ENCODE measurements at places on chromosomes 1 and 21.

GRCh38 chr1:18481921-18482701 is 1.4 kb downstream of the KLHDC7A start:
- DNase-seq: no peak

- no peak for DNase-seq
Observed at GRCh38 chr1:51516649-51517158, 2.4 kb downstream of the EPS15 start.

DNA sequence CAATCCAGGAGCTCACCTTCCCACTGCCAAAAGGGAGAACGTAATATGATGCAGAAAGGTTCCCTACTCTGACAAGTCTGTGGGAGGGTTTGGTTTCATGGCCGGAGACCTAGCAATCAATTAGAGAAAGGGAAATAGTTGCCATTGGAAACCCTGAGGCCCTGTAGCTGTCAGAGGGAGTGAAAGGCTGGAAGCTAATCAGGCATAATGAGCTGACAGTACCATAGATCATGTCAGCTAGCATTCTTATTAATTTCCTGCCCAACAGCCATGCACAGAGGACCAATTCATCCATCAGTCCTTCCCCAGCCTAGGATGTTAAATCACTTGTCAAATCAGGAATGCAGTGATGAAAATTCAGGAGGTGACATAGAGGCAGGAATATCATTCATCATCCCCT is 527.3 kb downstream of the PLPP3 start:
- no peak for DNase-seq

GRCh38 chr1:238409932-238410331 is 519.2 kb upstream of the ZP4 start:
- no peak for DNase-seq

- DNase-seq: no peak
Observed at GRCh38 chr1:211198111-211198510, 61.1 kb upstream of the RCOR3 start.

- DNase-seq: no peak
Observed at GRCh38 chr21:29258626-29259338, 39.9 kb upstream of the BACH1 start.

GRCh38 chr1:186896211-186896610 is 67.5 kb downstream of the PLA2G4A start:
- DNase-seq: no peak

DNA sequence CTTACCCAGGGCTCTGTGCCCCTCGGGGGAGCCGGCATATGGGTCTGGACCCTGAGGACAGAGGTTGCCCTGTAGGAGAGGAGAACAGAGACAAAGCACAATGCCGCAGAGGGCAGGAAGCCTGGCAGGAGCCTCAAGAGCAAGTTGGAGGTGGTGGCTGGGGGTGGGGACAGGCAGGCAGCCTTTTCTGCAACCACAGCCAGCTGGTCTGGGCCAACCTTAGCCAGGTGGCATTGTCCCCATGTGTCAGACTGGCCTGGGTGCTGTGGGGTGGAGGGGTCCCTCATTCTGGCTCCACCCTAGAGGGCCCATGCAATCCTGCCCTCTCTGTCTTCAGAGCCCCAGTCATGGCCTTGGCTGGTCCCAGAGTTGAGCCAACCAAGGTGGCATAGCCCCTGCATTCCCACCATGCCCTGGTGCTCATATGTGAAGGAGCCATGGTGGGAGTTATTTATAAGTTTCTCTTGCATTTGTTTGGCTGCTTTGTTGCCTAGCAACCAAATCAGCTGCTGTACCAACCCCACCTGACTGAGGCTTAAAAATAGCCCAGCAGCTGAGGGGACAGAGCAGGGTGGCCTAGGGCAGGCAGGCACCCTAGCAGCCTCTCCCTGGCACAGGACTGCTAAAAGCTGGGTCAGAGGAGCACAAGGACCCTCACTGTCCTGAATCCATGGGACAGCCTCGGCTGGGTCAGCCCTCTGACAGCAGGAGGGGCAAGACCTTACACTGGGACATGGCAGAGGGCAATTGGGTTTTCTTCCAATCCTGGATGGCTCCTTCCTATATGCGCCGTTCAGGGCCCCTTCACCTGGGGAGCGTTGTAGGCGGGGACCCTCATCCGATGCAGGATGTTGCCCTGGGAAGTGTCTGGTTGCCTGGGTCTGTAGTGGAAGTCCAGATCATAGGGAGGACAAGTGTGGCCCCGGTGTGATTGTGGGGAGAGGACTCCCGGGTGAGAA is 19.5 kb downstream of the MAP7D1 start:
- no peak for DNase-seq

GRCh38 chr1:50750021-50750619 is 209.9 kb downstream of the FAF1 start:
- no peak for DNase-seq

GRCh38 chr1:237763137-237763536 is 127.6 kb downstream of the ZP4 start:
- no peak for DNase-seq

DNA sequence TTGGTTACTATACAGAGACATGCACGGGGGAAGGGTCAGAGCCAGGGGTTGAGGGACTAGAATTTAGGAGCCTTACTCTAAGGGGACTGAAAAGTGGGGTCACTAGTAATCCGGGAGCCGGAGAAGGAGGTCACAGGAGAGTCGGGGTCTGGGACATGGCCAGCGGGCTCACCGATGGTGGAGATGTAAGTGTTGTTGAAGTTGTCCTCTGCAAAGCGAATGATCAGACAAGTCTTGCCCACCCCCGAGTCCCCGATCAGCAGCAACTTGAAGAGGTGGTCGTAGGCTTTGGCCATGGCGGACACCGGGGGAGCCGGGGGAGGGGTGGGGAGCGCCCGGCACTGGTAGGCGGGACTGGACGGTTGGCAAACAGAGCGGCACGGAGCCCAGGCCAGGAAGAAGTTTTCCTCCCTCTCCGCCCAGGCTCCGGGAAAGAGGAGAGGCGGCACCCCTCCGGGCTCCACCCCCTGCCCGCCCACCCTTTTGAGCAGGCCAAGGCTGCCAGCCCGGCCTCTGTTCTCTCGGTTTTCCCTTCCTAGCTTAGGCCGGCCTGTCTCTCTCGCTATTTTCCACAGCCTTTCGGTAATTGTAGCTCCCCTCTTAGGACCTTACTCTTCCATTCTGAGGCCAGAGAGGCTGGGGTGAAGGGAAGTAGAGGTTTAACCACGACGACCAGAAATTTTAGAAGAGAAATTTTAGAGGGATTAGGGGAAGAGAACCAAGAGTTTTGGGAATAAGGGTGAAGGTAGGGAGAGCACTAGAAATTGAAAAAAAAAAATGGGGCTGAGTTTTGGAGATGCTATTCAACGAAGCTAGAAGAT is at the start of gene RAB13:
TSS of gene RAB13 (minus strand) at position 399 of the 821 bp plus-strand sequence. CDS start at position 296, 103 bp downstream.
- no peak for DNase-seq

DNA sequence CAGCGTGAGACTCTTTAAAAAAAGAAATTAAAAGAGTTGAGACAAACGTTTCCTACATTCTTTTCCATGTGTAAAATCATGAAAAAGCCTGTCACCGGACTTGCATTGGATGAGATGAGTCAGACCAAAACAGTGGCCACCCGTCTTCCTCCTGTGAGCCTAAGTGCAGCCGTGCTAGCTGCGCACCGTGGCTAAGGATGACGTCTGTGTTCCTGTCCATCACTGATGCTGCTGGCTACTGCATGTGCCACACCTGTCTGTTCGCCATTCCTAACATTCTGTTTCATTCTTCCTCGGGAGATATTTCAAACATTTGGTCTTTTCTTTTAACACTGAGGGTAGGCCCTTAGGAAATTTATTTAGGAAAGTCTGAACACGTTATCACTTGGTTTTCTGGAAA is 31.2 kb downstream of the IFNAR1 start:
- no peak for DNase-seq

GRCh38 chr1:114466334-114467014 is 44.5 kb downstream of the TRIM33 start:
- DNase-seq: no peak

DNA sequence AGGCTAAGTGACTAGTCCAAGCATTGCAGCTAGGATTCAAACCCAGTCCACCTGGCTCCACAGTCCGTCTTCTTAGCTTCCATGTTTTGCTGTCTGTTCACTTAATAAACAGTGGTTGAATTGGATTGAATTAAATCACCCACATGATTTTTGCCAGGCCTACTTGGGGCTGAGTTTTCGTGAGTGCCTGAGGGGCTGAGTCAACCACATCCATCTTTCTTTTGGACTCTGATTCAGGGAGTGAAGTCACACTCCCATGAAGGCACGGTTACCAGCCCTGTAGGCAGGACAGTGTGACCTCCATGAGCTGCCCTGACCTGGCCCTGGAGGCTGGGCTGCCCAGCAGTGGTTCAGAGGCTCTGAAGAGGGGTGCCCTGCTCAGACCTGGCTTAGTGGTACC is 123.7 kb downstream of the ACTL8 start:
- DNase-seq: no peak

- DNase-seq: no peak
Observed at GRCh38 chr1:229325853-229326487, 16.9 kb downstream of the CCSAP start.

GRCh38 chr1:150161747-150162581 is 12.2 kb downstream of the PLEKHO1 start:
- no peak for DNase-seq

GRCh38 chr1:94773931-94774422 is 46.2 kb upstream of the SLC44A3 start:
- DNase-seq: no peak

- DNase-seq: no peak
Observed at GRCh38 chr1:22525646-22526045, 37.6 kb upstream of the EPHA8 start.

DNA sequence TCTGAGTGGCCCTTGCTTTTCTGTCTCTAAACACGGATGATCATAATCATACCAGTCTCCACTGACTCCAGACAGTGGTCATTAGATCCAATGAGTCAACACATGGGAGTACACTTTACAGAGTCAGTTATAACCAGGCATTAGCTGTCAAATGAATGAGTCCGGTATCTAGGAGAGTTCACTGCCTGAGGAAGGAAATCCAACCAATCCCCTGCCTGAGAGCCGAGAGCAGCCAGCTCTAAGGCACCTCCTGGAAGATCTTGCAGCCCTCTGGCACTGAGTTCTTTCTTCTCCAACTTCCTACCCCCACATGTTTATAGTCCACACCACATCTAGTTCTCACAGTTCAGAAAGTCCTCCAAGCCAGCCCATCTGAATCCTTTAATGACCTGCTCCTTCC is 29.4 kb upstream of the RBM15 start:
- no peak for DNase-seq

DNA sequence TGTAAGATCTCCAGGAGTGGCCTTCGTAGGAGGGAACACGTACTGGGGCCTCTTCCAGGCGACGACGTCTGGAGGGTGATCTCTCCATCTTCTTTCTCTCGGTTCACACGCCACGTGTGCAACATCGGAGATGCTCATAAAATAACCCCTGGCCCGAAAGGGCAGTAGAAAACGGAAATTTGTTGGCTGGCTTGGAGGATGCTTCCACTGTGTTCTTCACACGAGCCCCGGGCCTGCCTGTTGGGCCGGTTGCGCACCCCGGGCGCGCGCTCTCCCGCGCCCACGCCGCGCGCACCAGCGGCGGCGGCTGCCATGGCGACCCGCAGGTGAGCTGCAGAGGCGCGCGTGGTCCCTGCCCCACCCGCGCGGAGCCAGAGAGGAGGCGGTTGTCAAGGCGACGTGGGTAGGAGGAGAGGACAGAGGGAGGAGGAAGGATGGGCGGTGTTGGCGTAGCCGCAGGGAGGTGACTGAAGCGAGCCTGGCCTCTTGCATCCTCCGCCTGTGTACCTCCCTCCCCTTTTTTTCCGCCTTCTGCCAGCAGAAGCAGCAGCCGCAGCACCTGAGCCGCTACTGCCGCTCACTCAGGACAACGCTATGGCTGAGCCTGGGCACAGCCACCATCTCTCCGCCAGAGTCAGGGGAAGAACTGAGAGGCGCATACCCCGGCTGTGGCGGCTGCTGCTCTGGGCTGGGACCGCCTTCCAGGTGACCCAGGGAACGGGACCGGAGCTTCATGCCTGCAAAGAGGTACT is at the start of gene ELAPOR1:
TSS of gene ELAPOR1 (plus strand) at position 526 of the 752 bp plus-strand sequence. CDS start at position 595, 69 bp downstream.
- peak; percentile 95 for DNase-seq

DNA sequence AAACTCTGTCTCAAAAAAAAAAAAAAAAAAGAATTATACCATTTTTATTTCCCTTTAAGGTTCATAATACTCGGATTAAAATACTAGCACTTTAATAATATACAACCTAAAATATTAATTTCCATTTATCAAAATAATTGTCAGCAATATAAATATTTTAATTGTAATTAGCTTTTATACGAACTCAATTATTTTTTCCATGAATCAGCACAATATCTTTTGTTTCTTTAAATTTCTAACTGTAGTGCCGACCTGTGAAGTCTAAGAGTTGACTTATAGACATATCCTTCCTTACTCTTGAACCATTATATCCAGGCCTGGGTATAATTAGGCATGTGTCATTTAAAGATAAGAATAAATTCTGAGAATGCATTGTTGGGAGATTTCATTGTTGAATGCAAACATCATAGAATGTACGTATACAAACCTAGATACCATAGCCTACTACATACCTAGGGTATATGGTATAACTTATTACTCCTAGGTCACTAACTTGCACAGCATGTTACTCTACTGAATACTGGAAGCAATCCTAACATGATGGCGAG is 996.7 kb upstream of the TMPRSS15 start:
- DNase-seq: no peak

DNA sequence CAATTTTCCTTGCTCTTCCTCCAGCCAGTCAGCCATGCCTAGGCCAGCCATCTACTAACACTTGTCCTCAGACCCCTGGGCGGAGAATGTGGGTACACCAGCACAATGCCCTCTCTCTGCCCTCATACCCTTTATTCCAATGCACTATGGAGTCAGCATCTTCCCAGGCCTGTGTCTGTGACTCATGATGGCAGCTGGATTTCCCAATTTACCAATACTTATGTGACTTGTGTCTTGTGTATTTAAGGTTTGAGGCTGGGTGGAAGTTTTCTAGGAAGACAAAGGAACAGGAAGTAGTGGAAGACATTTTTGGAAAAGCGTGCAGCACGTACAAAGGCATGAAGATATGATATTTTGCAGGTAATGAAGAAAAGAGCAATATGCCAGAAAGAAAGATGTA is 114.3 kb downstream of the NMNAT2 start:
- no peak for DNase-seq

DNA sequence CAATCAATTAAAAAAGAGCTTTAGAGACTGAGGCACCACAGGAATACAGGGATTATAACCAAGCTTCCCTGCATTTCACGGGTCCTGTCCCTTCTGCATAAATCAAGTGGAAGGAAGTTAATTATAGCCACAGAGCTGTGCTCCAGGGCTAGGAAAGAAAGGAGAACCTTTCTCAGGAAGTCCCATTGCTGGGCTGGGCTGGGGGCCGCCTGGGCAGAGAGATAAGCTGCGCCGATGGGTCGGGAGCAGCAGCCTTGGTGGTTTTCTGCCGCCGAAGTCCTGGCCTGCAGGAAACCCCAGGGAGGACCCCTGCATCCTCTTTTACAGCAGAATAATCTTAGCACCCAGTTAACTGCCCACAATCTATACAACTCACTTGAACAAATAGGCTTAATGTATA is 12.6 kb upstream of the CD34 start:
- no peak for DNase-seq

DNA sequence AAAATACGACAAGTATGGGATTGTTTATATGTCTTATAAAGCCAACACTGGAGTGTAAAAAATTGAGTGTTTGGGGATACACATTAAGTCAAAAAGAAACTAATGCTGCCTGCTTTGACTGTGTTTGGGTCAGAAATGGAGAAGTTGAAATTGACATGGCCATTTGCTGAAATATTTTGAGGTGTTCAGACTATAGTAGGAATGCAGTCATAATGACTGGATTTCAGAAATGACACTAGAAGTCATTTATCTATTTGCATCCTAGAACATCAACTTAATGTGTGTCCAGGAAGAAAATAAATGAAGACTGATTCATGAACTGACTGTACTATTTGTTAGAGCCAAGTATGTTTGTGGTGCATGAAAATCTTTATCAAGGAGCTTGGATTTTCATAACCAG is 28.4 kb downstream of the RASAL2 start:
- no peak for DNase-seq

Measured in stimulated activated CD4-positive, alpha-beta T cell treated with anti-CD3 and anti-CD28 coated beads, Interleukin-2, amount 100 ng/mL, for 4 hours (primary cell).